NCI-H510A (cell line): ENCODE measurements at places on chromosomes 5 and 9.

DNA sequence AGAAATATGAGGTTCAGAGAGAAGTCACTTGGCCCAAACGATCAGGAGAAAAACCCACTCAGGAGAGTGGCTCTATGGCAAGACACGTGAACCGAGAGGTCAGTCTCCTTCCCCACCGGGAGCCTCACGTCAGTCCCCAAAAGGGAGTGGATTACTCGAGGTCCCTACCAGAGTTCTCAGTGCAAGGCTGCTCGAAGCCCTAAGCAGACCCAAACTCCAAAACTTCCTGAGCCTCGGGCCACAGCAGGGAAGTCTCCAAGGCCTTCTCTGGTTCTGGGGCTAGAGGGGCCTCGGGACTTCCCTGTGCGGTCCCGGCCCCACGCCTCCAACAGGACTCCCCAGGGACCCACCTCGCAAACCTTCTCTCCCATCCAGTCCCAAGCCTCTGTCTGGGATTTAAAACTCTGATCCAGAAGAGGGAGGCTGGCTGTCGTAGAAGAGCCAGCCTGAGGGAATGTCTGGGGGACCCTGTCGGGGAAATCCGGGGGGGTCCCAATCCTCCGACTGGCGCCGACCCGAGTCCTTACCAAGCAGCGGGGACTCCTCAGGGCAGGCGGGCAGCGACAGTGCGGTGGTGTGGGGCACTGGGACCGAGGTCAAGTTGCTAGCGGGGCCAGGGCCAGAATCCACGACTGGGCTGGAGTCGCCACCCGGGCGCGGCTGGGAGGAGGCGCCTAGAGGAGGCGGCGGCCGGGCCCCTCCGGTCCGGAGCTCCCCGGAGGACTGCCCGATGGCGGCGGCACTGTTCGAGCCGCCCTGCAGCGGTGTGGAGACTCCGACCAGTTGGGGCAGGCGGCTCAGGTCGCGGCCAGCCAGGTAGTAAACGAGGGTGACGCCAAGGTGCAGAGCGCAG lies 679 bp downstream of the B4GALT1 start:
- no peak for DNase-seq

GRCh38 chr9:130755377-130756007 lies 61.9 kb downstream of the EXOSC2 start:
- DNase-seq, result no peak

DNA sequence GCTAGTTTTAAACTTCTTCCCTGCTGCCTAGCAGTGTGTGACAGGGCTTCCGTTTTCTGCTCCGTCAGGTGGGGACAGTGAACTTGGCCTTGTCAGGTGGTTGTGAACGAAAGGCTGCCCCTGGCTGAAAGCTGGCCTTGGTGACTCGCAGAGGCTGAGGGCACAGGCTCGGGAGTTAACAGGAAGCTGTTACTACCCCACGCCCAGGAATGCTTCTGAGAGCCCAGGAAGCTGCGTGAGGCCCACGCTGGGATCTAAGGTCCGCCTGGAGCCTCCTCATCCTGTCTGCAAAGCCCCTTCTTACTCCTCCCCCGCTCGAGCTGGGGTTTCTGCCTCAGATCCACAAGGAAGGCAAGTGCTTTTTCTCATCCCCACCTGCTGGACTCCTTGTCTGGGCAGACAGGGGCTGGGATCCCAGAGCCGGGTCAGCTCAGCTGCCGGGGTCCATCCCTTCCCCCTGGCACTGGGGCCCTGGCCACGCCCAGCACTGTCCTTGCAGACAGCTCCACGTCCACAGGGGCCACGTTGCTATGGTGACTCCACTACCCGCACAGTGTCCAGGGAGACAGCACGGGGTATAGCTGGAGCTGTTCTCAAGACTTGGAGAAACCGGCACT lies 124.7 kb upstream of the TBC1D2 start:
- DNase-seq, result no peak

DNA sequence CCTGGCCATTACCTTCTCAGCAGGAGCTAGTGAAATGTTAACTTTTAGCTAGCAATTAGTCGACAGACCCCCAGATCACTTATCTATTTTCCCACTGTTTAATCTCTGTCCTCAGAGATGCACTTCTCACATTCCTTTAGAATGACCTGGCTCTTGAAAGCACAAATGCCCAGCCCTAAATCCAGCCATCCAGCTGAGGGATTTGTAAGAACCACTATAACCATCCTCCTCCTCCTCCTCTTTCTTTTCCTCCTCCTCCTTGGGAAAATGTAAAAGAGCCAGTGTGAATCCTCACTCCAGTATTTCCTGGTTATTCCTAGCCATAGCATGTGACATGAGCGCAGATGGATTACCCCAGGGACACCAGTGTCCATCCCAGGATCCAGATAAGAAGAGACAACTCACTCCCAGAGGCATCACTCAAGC lies 124.3 kb downstream of the ENC1 start:
- DNase-seq, result no peak

GRCh38 chr5:107275333-107275732 lies 395.4 kb downstream of the EFNA5 start:
- no peak for DNase-seq

DNA sequence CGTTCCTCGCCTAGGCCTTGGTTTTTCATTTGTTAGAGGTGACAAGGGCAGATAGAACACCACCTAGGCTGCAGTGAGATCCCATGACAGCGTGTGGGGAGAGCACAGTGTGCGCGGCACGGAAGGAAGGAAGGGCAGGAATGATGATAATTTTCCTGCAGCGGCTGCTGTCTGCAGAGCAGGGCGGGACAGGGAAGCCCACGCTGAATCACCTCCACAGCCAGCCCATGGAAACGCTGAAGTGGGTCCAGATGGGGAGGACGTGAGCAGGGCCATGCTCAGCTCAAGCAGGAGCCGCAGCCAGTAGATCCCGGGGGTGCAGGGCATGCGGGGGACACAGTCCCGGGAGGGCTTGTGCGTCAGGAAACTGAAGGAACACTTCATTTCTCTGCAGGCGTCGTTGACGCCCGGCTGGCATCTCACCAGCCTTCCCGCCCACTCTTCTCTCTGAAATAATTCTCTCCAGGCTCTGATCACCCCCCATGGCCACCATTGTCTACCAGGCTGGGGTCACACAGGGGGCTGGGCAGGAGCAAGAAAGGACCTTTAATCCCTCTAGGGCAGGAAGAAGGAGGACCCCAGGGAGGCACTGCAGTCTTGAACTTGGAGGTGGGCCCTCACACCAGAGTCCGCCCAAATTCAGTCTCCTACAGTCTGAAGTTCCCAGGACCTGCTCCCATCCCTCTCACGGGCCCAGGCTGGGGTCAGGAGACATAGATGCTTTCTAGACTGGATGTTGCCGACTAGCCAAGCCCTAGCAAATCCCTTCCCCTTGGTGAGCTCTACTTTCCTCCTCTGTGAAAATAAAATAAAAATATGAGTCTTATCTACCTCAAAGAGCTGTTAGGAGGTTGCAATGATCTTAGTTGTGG lies 20.9 kb upstream of the SYNPO start:
- DNase-seq, result no peak

DNA sequence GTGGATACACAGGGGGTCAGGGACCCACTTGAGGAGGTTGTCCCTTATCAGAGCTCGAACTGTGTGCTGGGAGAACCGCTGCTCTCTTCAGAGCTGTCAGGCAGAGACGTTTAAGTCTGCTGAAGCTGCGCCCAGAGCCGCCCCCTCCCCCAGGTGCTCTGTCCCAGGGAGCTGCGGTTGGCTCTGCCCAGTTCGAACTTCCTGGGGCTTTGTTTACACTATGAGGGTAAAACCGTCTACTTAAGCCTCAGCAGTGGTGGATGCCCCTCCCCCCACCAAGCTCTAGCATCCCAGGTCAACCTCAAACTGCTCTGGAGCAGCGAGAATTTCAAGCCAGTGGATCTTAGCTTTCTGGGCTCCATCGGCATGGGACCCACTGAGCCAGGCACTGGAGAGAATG lies 15.9 kb downstream of the SRD5A1 start:
- peak; percentile 69 for DNase-seq

GRCh38 chr5:130995254-130995515 lies 169.9 kb downstream of the HINT1 start:
- DNase-seq, result no peak

DNA sequence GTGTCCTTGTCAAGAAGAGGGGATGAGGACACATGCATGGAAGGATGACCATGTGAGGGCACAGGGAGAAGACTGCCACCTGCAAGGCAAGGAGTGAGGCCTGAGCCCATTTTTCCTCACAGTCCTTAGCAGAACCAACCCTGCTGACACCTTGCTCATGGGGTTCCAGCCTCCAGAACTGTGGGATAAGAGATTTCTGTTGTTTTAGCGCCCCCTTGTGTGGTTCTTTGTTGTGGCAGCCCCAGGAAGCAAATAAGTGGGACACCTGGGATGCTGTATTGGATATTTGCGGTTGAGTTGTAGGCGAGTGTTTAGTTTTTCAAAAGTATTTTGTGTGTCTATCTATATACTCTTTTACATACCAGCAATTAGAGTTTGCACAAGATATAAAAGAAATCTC lies 206.4 kb downstream of the NXNL2 start:
- DNase-seq, result no peak

GRCh38 chr9:132585954-132586829 lies 3.8 kb downstream of the BARHL1 start:
- DNase-seq, result no peak

GRCh38 chr9:129762985-129763926 lies 10.4 kb upstream of the PTGES start:
- no peak for DNase-seq

DNA sequence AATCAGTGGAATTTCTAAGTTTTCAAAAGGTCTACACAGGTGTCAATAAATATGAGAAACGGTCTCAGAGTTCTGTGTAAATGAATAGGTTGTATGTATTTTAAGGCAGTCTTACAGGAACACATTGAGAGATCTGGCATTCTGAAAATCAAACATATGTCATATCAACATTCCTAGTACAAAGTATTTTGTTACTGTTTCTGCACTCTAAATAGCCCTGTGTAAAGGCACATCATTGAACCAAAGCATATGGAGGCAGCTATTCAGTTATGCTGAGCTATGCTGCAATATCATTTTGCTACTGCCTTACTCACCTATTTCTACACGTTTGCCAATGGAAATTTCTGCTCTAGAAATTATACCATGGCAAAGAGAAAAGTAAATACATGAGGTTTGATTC lies 379.1 kb downstream of the KIAA0825 start:
- no peak for DNase-seq

DNA sequence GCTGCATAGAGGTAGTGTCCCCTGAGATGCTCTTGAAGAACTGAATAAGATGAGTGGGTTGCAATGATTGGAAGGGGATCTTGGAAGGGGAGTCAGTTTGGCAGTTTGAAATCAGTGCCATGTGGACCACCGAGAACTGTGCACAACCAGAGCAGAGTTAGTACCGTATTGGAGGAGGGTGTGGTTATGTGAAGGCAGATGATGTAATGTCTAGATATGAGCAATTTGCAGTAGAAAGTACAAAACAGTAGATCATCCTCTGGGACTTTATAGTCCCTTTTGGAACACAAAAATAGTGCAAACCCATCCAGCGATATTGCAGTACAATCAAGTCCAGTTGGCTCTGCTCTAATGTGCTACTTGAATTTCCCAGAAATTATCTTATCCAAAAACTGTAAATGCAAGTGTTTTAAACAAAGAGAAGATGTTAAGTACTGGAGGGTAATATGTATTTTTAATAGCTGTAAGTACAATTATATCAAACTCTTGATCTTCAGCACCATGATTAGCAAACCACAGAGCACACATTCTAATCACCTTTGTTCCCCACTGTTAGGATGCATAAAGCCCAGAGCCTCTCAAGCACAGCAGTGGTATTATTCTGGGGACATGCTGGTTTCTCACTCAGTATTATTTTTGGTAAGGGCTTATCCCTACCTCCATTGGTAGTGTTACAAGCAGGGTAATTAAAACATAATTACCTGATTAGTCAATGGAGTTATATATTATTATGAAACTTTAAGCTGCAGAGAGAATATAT lies 41.5 kb downstream of the MEGF10 start:
- no peak for DNase-seq

DNA sequence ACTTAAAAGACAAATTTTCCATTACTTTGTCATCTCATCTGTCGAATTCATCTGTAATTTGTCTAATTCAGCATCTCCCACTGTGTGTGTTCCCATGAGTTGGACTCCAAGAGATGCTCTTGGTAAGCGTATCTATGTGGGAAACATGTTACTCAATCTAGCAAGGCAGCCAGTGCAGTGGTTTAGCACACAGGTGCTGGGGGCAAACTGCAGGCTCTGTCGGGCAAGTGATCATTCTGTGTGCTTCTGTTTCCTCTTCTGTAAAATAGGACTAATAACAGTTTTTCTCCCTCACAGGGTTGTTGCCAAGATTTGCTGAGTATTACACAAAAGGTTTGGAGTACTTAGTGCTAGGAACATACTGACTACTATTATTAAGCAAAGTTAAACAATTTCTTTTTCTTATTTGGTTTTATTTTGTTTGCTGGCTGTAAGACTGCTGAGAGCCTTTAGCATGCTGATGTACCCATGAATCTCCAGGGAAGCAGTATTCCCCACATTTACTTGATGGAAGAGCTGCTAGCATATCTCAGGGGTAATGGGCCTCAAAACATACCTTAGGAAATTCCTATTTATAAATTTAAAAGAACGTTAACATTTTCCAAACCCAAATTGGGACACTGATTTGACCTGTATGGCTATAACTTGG lies 709 bp upstream of the GAPT start:
- DNase-seq, result no peak

DNA sequence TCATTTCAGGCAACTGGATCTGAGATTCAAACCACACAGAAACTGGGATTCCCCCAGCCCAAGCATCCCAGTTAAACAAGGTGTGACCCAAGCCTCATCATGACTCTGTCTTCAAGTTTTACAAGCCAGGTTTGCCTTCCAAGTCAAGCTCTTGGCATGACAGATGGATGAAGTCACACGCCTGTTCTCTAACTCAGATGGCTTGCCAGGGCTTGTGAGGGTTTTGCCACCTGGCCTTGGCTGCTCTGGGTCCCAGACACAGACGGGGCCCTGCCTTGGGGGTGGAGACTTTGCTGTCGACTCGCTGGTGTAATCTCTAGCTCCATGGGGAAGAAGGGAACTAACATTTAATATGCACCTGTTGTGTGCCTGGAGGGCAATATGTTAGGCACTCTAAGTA lies 95.8 kb upstream of the RARS1 start:
- DNase-seq, result no peak

DNA sequence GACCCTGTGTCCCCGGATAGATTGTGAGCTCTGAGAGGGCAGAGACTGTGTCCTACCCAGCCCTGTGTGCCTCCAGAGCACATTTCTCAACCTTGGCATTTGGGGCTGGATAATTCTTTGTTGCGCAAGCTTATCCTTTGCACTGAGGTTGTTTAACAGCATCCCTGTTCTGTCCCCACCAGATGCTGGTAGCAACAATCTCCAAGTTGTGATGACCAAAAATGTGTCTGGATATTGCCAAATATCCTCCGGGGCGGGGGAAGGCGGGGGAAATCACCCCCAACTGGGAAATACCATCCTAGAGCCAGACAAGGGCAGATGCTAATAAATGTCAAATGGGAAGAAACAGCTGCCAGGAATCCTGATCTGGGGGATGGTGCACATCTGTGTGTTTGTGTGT lies 24.0 kb upstream of the TNIP1 start:
- DNase-seq, result no peak

DNA sequence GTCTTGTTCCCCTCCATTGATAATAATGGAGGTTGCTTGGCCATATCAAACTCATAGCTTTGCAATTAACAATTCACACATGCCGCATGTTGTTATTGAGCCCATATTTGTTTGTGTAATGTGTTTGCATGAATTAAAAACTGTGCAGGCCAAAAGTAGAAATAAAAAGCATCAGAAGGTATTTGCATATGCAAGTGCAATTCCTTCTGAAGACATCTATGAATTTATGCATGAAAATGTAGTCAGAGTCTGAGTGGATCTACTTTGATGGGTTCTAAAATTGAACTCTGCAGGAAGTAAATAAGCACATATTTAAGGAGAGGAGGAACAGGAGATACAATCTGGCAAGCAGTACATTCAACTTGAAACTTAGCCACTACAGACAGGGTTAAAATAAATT lies 1004.6 kb upstream of the WWC1 start:
- DNase-seq, result no peak
